DMS79 treated with DMSO at 0.1 percent for 48 hours (cell line): ENCODE measurements at places on chromosomes 4 and X.
A peak's percentile ranks its signal among the peaks of the same experiment; 100 is the strongest.

DNA sequence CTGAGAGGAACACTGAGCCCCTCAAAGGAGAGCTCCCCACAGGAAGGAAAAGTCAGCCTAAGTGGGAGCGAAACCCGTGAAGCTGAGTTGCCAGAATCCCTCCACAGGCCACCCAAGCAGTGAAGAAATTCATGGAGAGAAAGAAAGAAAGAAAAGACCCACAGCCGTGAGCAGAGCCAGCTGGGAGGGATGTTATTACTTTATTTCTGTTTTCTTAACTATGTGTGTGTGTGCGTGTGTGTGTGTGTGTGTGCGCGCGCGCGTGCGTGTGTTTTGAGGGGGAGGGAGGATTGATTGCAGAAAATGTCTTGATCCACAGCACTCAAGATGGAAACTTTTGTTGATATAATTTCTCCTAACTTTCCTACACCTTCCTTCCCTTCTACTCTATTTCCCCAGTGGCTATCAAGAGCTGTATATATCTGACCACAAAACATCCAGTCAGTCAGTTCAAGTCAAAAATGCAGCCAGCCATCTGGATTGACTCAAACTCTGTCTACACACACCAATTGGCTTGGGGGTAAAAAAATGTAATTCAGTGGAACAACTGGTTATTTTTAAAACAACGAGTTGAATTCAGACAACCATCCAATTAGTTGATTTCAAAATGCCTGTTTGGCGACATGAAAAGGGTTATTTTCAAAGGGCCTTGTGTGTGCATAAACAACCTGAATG, 13.8 kb upstream of the GPC3 start:
- no peak for DNase-seq

GRCh38 chr4:2442175-2442993, 23.6 kb downstream of the CFAP99 start:
- no peak for DNase-seq

GRCh38 chrX:118660085-118660484, 67.3 kb upstream of the IL13RA1 start:
- DNase-seq, result no peak

DNA sequence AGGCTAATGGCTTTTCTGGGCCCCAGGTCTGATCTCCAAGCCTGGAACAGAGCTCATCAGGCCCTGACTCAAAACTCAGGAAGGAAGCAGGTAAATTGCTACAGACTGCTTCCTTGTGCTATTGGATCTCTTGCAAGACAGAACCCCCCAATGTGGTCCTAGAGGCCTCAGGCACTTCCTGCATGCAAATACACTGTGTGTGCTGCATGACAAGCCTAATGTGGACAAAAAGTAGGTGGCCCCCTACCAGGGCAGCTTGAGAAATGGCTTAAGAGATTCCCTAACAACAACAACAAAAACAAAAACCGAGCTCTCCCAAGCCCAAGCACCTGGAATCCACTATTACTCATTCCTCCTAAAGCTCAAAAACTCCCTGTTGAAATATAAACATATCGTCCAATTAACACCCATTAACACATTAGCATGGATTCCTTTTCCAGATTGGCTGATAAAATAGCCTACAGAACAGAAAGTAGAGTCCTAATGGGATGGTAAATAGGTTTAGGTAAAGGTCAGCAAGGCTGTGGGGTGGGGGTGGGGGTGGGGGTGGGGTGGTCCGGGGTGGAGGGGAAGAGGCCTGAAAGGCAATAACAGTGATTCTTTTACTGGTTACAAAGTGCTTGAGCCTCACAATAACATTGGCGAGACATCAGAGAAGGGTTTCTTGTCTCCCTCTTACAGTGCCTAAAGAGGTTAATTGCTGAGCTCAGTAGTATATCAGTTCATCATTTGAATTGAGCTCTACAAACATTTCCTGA, 24.1 kb upstream of the FGF16 start:
- DNase-seq, result no peak

GRCh38 chr4:158169931-158170690, 2.7 kb downstream of the GASK1B start:
- DNase-seq, result no peak

- no peak for DNase-seq
Observed at GRCh38 chrX:45768666-45769236, 568.1 kb upstream of the DIPK2B start.

DNA sequence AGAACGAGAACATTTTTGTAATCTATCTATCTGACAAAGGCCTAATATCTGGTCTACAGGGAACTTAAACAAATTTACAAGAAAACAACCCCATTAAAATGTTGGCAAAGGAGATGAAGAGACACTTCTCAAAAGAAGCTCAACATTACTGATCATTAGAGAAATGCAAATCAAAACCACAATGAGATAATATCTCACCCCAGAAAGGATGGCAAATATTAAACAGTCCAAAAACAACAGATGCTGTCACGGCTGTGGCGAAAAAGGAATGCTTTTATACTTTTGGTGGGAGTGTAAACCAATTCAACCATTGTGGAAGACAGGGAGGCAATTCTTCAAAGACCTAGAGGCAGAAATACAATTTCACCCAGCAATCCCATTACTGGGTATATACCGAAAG, 2284.8 kb downstream of the ARAP2 start:
- no peak for DNase-seq

DNA sequence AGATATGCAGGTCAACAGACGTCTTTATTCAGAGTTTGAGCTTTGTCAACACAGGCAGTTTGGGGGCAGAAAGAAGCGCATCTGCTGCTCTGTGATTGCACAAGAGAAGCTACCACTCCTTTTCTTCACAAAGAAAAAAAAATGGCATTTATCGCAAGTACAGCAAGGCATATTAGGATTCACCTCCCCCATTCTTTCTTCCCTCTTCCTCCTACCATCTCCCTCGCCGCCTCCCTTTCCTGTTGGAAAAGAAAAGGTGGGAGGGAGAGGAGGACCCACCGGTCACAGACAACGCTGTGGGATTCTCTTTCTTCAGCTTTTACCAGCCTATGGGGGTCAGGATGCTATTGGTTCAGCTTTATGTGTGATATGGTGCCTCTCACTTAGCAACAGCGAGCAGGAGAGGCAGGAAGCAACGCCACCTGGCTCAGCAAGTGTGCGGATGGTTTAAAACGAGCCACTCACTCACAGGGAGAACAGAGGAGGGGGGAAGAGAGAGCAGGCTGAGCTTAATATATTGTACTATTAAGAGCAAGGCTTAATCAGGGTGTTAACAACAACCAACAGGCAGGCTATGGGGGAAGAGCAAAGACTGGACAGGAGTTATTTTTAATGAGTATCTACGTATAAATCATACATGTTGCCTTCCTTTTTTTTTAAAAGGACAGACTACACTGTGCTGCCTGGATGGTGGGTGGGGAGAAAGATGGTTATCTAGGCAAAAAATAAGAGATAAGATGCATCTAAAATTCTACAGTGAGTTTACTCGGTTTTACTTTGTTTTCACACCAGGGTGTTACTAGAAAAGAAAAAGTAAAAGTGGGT, 104.7 kb downstream of the MAML3 start:
- peak; percentile 76 for DNase-seq

DNA sequence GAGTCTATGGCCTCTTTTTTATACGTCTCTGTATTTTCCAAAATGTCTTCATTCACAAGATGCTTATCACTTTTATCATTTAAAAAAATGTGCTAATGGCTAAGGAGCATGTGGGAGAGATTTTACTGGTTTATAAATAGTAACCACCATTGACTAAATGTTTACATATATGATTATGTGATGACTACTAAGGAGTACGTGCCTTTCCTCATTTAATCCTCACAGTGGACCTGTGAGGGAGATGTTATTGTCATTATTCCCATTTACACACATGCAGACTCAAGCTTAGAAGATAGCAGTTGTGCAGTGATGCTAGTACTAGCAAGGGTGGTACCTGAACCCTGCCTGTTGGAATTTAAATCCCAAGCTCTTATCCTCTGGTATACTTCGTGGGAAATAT, 2.4 kb downstream of the SRD5A3 start:
- no peak for DNase-seq

- peak; percentile 16 for DNase-seq
Observed at GRCh38 chrX:80578517-80579105, 158.4 kb downstream of the TENT5D start.

DNA sequence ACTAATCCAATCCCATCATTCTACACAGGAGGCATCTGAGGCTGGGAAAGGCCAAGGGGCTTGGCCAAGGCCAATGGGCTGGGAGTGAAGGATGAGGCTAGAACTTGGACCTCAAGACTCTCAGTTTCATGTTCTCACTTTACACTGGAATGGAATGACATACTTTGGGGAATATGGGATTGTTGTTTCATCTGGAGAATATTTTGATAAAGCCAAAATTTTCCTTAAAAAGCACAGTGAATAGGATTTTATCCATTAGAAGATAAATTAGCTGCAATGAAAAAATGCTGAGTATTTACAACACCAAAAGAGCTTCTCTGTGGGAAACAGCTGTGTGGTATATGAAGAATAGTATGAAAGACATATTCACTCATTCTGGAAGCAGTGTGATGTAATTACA, 29.3 kb downstream of the SMIM20 start:
- DNase-seq, result no peak

DNA sequence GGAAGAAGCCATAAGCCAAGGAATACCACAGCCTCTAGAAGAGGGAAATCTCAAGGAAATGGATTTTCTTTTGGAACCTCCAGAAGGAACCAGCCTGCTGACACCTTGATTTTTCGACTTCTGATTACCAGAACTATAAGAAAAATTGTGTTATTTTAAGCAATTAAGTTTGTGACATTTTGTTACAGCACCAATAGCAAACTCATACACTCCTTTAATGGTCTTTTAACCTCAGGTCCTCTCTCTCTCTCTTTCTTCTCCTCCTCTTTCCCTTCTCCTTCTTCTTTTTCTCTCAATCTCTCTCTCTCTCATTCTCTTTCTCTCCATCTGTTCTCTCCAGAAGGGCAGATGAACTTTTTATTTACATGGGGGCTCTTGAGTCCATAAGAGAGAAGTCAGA, 26.3 kb downstream of the ARSD start:
- no peak for DNase-seq

- DNase-seq, result no peak
Observed at GRCh38 chr4:105461221-105461620, 12.6 kb downstream of the PPA2 start.

DNA sequence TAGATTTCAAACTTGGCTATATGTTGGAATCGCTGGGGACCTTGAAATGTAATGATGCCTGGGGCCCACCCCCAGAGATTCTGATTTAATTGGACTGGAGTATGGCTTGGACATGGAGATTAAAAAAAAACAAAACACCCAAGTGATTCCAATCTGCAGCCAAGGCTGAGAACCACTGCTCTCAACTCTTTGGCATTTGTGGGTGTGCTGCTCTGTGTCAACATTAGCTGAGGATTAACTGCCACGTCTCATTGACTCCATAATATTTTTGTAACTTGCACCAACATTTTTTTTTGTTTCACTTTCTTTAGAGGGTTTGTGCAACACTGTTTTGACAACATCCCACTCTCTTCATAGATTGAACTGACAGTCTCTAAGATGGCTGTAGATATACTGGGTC, 41.1 kb upstream of the PDK3 start:
- DNase-seq, result no peak

DNA sequence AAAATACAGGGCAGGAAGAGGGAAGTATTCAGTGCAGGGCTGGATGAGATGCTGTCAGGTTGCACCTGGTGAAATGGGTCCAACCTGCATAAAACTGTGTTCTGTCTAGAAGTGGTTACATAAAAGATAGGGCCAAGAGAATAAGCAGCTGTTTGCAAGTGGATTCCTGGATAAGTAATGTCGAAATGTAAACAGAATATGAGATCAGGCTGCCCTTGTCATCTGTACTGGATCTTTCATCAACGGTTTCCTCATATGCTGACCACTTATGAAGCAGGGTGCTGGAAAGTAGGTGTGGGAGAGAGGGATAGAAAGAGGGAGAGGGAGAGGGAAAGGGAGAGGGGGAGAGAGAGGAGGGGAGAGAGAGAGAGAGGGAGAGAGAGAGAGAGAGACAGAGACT, 349.8 kb upstream of the CPEB2 start:
- no peak for DNase-seq

DNA sequence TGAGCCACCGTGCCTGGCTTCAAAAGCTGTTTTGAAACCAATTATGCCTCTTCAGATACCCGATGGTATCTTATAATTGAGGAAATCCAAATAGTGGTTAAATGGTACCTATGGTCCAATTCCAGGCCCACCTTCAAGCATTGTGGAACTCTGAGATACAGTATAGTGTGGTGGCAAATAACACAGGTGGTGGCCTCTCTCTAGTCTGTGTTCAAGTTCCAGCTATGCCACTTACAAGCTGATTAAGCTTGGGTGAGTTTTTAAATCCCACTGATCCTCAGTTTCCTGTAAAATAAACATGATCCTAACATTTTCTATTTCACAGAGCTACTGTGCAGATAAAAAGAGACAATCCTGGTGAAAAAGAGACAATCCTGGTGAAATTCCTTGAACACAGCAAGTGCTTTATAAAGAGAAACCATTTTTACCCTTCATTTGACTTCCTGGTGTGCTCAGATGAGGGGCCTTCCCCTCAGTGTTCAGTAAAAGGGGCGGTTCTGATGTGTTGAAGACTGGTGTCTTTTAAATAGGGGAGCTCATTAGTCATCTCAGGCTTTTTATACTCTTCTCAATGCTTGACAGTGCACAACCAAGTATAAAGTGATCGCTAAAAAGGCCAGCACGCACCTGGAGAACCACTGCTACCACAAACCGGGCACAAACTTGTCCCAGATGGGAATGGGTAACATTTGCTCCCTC, 30.8 kb upstream of the CD40LG start:
- no peak for DNase-seq

- DNase-seq, result no peak
Observed at GRCh38 chr4:37481547-37482122, 204.5 kb downstream of the RELL1 start.

DNA sequence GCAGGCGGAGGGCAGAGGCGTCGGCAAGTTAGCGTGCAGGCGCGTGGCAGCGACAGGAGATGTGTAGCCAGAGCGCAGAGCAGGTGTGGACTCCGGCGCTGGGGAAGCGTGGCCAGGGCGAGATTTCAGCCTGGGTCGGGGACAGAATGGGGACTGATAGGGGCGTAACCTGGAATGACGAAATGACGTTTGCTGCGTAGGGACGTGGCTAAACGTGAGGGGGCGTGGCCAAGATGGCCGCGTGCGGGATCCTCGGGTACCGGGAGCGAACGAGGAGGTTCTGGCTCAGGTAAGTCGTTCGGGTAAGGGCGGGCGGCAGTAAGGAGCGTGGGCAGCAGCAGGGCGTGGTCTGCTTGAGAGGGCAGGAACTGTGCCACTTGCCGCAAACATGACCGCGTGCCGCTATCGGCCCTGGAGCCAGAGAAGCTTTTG, 10.9 kb upstream of the CLTRN start:
- peak; percentile 57 for DNase-seq
